SW480 (cell line): ENCODE measurements at places on chromosomes 13 and 19.
A peak's percentile ranks its signal among the peaks of the same experiment; 100 is the strongest.

- DNase-seq = no peak
These were observed 9.0 kb upstream of the NFIC start for GRCh38 chr19:3357271-3357991.

- peak; percentile 72 for DNase-seq
These were observed 18.2 kb downstream of the LSM4 start for GRCh38 chr19:18304458-18305310.

GRCh38 chr13:63208826-63209225 lies 1793.2 kb upstream of the PCDH20 start:
- DNase-seq = no peak

DNA sequence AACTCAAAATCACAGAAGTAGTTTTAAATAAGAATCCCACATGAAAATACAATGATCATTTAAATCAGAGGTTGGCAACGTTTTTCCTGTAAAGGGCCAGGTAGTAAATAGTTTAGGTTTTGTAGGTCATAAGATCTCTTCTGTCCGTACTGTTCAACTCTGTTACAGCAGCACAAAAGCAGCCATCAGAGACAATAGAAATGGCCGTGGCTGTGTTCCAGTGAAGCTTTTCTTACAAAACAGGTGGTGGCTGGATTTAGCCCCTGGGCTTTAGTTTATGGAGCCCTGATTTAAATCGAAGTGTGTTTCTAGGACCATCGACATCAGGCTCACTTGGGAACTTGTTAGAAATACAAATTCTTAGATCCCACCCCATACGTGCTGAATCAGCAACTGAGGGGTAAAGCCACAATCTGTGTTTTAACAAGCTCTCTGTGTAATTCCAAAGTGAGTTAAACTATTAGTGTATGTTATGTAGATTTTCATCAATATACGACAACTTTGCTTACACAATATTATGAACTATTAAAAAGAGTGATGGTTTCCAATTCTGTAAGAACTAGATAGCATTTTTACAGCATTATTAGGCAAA lies 54.8 kb upstream of the MIR17HG start:
- DNase-seq = no peak

DNA sequence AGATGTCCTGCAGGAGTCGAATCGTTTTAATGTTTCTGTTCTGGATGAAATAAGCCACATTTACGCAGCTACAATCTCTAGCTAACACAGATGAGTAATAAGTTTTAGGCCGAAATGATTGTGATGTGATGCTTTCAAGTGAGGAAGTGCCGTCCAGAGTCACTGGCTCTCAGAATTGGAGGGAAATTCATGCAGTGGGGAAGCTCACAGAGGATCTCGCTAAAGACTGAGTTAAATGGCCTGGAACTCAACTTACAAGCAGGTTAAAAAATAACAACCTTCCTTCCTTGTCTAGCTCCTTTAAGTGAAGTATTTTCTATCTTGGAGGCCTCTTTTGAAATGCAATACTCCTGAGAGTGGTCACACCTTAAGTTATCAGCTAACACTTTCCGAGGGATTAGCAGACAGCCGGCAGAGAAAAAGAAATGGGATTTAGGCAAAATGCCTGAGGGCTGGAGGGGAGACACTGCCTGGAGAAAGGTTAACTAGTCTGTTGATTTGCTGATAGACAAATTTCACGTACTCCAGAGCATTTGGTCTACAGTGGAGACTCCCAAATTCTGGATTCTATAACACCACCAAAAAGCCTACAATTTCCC lies 74.2 kb downstream of the IRS2 start:
- DNase-seq = no peak

- DNase-seq = peak; percentile 74
These were observed 693 bp downstream of the XPO4 start for GRCh38 chr13:20901668-20902437.

DNA sequence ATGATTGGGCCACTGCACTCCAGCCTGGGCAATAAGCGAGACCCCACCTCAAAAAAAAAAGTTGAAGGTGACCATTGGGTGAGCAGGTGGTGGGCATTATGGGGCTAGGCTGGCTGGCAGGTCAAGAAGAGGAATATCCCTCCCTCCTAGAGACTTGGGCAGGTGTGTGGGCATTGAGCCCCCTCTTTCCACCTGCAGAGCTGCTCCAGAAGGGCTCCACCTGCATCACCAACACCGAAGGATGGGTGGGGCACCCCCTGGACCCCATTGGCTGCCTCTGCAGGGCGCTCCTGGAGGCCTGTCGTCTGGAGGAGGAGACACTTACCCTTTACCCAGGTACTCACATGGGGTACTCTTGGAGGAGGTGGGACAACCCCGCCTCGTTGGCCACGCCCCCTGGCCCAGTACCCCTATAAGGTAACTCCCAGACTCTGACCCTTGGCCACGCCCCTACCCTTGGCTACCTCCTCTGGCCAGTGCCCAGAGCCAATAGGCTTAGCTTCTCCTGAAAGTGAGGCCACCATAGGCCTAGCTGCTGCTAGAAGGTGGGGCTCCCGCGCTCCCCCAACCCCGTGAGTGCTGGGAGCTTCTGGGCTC lies 21.9 kb downstream of the ZSWIM4 start:
- DNase-seq = peak; percentile 35

GRCh38 chr19:30386551-30387143 lies 14.5 kb downstream of the ZNF536 start:
- no peak for DNase-seq

DNA sequence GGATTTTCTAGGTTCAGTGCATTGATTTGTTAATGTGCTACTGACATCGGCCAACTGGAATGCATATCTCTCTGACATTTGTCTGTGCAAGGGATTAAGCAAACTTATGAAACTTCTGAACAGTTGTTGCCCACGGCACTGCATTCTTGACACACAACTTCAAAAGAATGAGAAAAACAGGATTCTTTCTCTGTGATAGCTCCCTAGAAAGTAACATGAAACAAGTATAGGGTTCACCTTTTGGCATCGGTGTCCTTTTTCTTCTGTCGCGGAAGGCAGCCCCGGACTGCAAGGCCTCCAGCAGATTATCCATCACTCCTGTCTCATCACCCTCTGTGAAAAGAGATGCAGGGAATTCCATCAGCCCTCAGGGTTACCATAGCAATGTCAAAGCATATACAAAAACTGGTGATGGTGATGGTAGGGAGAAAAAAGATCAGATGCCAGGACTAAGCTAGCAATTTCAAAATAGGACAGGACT lies 389.2 kb downstream of the DIAPH3 start:
- no peak for DNase-seq

GRCh38 chr13:76871432-76871831 lies 14.8 kb downstream of the KCTD12 start:
- no peak for DNase-seq

- no peak for DNase-seq
These were observed 4.5 kb downstream of the CLDN10 start for GRCh38 chr13:95557013-95557412.

DNA sequence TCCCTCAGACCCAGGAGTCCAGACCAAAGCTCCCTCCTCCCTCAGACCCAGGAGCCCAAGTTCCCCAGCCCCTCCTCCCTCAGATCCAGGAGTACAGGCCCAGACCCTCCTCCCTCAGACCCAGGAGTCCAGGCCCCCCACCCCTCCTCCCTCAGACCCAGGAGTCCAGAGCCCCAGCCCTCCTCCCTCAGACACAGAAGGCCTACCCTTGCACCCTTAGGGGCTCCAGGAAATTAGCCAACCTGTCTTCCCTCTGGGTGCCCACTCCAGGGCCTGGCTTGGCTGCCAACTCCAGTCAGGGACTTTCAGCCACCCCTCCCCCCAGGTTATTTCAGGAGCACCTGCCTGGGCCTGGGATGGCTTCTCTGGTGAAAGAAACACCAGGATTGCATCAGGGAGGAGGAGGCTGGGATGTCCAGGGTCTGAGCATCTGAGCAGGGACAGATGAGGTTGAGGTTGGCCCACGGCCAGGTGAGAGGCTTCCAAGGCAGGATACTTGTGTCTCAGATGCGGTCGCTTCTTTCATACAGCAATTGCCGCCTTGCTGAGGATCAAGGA lies at the start of gene FGF21:
Gene FGF21, plus strand, starts transcription at position 441 of the 558 bp plus-strand sequence. CDS start 713 bp downstream, outside the sequence.
- DNase-seq = peak; percentile 95

DNA sequence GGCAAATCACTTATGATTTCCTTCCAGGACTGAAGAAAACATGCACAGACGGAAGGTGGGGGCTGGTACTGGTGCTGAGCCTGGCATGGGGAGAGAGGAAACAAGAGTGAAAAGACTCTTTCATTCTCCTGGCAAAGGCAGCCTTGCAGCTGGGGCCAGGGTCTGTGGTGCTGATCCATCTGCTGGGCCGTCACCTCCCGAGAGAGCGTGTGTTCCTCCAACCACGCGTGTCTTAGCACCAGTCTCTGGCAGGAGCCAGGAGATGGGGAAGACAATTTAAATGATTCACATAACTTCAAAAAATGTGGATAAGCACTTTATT lies 23.9 kb upstream of the SPART start:
- no peak for DNase-seq

- no peak for DNase-seq
These were observed at the start of gene ZNF880 for GRCh38 chr19:52369559-52370340. Gene ZNF880 (plus strand): TSS chr19:52369923. CDS start chr19:52369966, 43 bp downstream.

GRCh38 chr19:49741210-49741844 lies 21.8 kb downstream of the TSKS start:
- DNase-seq = peak; percentile 32

GRCh38 chr13:103078158-103078557 lies 11.9 kb upstream of the SLC10A2 start:
- DNase-seq = no peak

DNA sequence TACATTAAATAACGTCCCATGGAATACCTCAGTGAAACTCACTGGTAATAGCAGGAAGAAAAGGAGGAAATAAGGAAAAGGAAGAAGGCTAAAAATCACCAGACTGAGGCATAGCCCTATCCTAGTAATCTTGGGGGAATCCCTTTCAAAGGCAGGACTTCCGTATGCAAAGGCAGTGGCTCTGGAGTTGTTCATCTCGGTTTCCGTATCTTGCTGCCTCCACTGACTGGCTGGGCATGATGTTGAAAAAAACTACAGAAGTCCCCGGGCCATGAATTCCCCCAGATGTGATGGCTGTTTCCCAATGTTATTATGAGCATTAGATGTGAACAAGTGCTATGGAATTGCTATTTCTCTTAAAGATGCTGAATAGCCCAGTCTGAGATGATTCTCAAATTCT lies 5.5 kb downstream of the FPR2 start:
- DNase-seq = no peak

GRCh38 chr19:5115771-5116202 lies 146.9 kb downstream of the KDM4B start:
- no peak for DNase-seq

DNA sequence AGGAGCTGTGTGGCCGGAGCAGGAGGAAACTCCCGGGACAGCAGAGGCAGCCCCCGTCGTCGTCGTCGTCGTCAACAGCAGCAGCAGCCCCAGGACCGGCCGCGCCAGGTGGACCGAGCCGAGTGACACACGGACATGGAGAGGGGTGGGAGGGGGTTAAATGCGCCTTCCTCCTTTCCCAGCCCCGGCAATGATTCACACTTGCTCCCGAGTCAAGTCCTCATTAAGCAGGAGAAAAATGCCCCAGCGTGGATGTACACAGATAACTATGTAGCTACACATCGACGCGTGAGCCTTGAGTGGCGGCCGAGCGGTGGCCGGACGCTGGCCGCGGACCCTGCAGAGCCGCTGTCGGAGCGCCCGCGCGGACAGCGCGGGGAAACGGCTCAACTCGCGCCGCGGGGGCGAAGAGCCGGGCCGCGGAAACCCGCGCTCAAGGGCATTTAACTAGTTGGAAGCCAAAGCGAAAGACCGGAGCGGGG lies 645 bp downstream of the UBL3 start:
- DNase-seq = peak; percentile 82

- DNase-seq = peak; percentile 41
These were observed 50.5 kb upstream of the UBE2L5 start for GRCh38 chr13:30371649-30372265.

DNA sequence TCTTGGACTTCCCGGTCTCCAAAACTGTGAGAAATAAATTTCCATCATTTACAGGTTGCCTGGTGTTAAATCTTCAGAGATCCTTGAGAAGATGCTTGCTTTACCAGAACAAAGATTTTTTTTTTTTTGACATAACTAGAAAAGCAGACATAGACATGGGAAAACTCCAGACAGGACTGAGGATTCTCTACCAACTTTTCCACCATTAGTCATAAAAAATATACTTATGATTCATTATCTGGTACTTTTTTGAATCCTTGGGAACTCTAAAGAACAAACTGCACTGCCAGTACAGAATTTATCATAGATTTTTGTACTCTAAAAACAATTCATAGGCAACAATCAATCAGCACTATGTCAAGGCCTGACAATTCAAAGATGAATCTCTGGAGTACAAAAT lies 487.6 kb downstream of the EFNB2 start:
- DNase-seq = no peak

- DNase-seq = no peak
These were observed 19.9 kb upstream of the MISP start for GRCh38 chr19:731000-731399.

GRCh38 chr19:2338751-2339643 lies 10.5 kb downstream of the SPPL2B start:
- no peak for DNase-seq

DNA sequence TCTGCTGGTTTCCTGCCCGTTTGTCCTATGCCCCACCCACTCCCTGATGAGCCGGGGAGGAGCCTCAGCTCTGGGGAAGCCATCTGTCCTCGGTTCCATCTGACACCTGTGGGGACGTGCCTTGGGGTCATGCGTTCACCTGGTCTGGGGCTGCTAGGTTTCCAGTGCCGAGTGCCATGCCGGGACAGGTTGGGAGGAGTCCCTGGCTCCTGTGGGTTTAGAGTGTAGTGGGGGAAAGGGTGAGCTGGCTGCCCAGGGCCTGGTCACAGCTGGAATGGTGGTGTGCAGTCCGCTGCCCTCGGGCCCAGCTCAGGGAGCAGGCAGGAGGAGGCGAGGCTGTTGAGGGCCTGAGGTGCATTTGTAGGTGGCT lies 2.5 kb downstream of the KDM4B start:
- DNase-seq = peak; percentile 49

DNA sequence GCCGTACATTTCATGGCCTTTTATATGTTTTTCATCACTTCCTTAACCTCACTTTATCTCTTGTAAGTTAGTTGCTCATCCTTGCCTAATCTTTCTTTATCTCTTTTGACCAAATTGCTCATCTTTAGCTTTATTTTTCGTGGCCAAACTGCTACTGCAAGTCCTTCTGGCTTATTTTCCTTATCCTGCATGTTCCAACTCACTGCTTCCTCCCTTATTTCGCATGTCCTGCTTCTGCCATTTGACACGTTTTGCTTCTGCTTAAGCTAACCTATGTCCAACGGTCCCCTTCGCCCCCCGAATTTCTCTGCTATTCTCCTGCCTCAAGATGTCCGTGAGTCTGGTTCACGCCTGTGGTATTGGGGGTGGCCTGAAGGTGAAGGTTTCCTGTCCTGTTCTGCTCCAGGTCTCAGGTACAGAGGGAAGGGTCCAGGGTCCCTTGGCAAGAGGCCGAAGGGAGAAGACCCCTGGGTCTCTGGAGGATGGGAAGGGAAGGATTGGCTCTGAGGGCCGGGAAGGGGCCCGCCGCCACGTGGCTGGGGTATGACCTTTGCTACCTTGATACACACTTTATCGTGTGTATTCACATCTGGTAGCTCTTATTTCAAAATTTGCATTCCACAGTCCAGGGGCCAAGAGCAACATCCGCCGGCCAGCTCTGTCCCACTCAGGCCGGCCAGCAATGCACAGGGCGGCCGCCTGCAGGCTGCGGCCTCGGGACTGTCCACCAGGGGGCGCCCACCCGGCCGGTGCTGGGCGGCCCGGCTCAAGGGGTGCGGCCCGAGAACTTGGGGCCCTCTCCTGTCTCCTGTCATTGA lies 2.9 kb upstream of the C19orf85 start:
- peak; percentile 41 for DNase-seq

GRCh38 chr13:50140581-50141374 lies 125.5 kb downstream of the KCNRG start:
- no peak for DNase-seq

GRCh38 chr13:98273824-98274742 lies 97.0 kb upstream of the RNF113B start:
- DNase-seq = no peak
